ENCODE measurements at places on chromosomes 4 and X. TPM values are rescaled to one million over a fixed set of nuclear protein-coding genes. Genes with fewer than 3 reads are reported as not detected.

DNA sequence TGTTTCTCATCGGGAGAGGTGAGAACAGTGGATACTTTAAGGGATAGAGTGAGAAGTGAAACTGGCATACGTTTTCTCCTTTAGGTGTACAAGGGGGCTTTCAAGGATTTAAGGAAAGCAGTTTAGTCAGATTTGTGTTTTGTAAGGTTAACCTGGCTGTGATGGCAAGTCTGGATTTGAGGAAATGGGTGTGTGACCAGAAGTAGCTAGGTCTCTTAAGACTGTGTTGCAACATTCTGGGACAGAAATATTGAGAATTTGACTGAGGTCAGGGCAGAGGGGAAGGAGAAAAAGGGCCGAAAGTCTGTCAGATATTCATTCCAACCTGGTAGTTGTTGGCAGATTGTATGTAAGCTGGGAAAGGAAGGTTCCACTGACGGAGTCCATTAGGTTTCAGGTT is 10.4 kb upstream of the GABRE start:
- H3K27me3 ChIP-seq: no peaks in the 10 kb centered on the region
- no peak overlapping the region for H3K4me3 ChIP-seq
- peaks cover 2% of the 10 kb centered on the region for H3K4me1 ChIP-seq
- H3K36me3 ChIP-seq: no peaks in the 10 kb centered on the region
- H3K27ac ChIP-seq: no peak overlapping the region

GRCh38 chr4:165248102-165248501 is 40.7 kb downstream of the KLHL2 start:
- no peak for DNase-seq
- H3K27ac ChIP-seq: no peak overlapping the region
- H3K27me3 ChIP-seq: no peaks in the 10 kb centered on the region
- H3K4me1 ChIP-seq: no peaks in the 10 kb centered on the region
- H3K36me3 ChIP-seq: no peaks in the 10 kb centered on the region

GRCh38 chr4:97140545-97140944 is 1002.7 kb downstream of the STPG2 start:
- no peaks in the 10 kb centered on the region for H3K36me3 ChIP-seq
- no peaks in the 10 kb centered on the region for H3K4me1 ChIP-seq
- H3K27ac ChIP-seq: no peak overlapping the region
- DNase-seq: no peak

- no peak for DNase-seq
- H3K27ac ChIP-seq: peak overlapping the region; percentile 41
- no peak overlapping the region for H3K4me3 ChIP-seq
- H3K27me3 ChIP-seq: no peaks in the 10 kb centered on the region
- peaks cover 3% of the 10 kb centered on the region for H3K36me3 ChIP-seq
Observed at GRCh38 chr4:57136281-57136680, 26.1 kb upstream of the IGFBP7 start.

- peaks cover 16% of the 10 kb centered on the region for H3K36me3 ChIP-seq
- H3K4me1 ChIP-seq: peaks cover 7% of the 10 kb centered on the region
- no peak overlapping the region for H3K4me3 ChIP-seq
- H3K27ac ChIP-seq: no peak overlapping the region
Observed at GRCh38 chr4:98352940-98353339, 91.8 kb downstream of the RAP1GDS1 start.

GRCh38 chr4:69640289-69640688 is 847 bp upstream of the UGT2A2 start:
- no peak for DNase-seq
- no peak overlapping the region for H3K4me3 ChIP-seq
- peaks cover 52% of the 10 kb centered on the region for H3K27me3 ChIP-seq
- no peaks in the 10 kb centered on the region for H3K36me3 ChIP-seq
- no peaks in the 10 kb centered on the region for H3K4me1 ChIP-seq

GRCh38 chrX:17812763-17813162 is 48.3 kb downstream of the RAI2 start:
- no peak overlapping the region for H3K4me3 ChIP-seq
- H3K36me3 ChIP-seq: no peaks in the 10 kb centered on the region
- DNase-seq: no peak
- peaks cover 6% of the 10 kb centered on the region for H3K4me1 ChIP-seq

- H3K27ac ChIP-seq: no peak overlapping the region
- no peak overlapping the region for H3K4me3 ChIP-seq
- no peaks in the 10 kb centered on the region for H3K27me3 ChIP-seq
- H3K36me3 ChIP-seq: peaks cover 5% of the 10 kb centered on the region
- H3K4me1 ChIP-seq: peaks cover 5% of the 10 kb centered on the region
Observed at GRCh38 chrX:18951032-18951431, 32.9 kb downstream of the PHKA2 start.

- no peak overlapping the region for H3K4me3 ChIP-seq
- no peaks in the 10 kb centered on the region for H3K27me3 ChIP-seq
- peaks cover 28% of the 10 kb centered on the region for H3K4me1 ChIP-seq
- H3K27ac ChIP-seq: no peak overlapping the region
- H3K36me3 ChIP-seq: no peaks in the 10 kb centered on the region
Observed at GRCh38 chr4:31461421-31461820, 741.3 kb downstream of the PCDH7 start.

DNA sequence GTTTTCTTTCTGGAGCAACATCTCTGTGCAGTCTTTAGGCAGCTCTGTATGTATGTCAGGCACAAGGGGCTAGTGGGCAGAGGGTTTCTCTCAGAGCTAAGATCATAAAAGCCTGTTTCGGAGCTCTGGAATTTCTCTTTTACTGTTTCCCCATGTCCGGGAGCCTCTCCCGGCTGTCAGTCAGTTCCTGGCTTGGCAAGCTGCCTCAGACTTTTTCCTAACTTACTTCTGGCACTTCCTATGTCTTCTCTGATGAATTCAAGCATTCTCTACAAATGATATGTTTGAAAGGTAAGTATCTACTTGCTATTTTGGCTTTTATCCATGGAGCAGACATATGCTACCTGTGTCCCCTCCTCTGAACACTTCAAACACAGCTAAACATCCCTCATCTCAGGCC is 129.3 kb upstream of the PGRMC2 start:
- no peaks in the 10 kb centered on the region for H3K27me3 ChIP-seq
- peaks cover 6% of the 10 kb centered on the region for H3K4me1 ChIP-seq
- no peak overlapping the region for H3K27ac ChIP-seq
- H3K4me3 ChIP-seq: no peak overlapping the region
- no peak for DNase-seq

- DNase-seq: no peak
- H3K4me1 ChIP-seq: peaks cover 5% of the 10 kb centered on the region
- H3K27ac ChIP-seq: no peak overlapping the region
- no peaks in the 10 kb centered on the region for H3K36me3 ChIP-seq
- no peak overlapping the region for H3K4me3 ChIP-seq
- H3K27me3 ChIP-seq: peaks cover 30% of the 10 kb centered on the region
Observed at GRCh38 chr4:121877041-121877773, 6.9 kb upstream of the BBS7 start.

DNA sequence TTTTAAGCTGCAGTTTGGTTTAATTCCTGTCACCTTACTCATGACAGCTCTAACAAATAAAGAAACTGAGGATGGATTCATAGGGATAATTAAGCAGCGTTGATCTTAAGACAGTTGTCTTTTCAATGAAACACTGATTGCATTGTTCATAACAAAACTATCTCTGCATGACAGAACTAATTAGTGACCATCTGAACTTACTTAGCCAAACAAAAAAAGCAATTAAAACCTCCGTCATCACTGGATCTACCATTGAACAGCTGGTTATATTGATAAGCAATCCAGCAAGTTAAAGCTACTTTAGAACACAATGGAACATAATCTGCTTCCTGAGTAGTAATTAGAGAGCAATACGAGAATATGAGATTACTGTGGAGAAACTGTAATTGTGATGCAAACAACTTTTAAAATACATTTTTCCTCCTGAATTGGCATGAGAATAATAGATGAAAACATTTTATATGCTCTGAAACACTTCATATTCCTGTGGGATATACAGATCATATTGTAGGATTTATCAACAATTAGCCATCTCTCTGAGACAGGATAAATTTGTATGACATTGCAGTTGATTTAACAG is 2576.8 kb downstream of the PCDH7 start:
- H3K27me3 ChIP-seq: no peaks in the 10 kb centered on the region
- no peak overlapping the region for H3K27ac ChIP-seq

- no peak overlapping the region for H3K27ac ChIP-seq
- H3K36me3 ChIP-seq: no peaks in the 10 kb centered on the region
- no peak for DNase-seq
- H3K27me3 ChIP-seq: no peaks in the 10 kb centered on the region
- no peak overlapping the region for H3K4me3 ChIP-seq
Observed at GRCh38 chr4:40331101-40331745, 3.9 kb upstream of the CHRNA9 start.

- DNase-seq: no peak
- H3K4me1 ChIP-seq: no peaks in the 10 kb centered on the region
- no peaks in the 10 kb centered on the region for H3K27me3 ChIP-seq
- no peak overlapping the region for H3K4me3 ChIP-seq
Observed at GRCh38 chrX:5155301-5155700, 1073.4 kb downstream of the NLGN4X start.

GRCh38 chr4:84484236-84484635 is 14.9 kb downstream of the NKX6-1 start:
- H3K27ac ChIP-seq: no peak overlapping the region
- no peaks in the 10 kb centered on the region for H3K36me3 ChIP-seq
- H3K4me3 ChIP-seq: no peak overlapping the region

Gene UGT2A2
- not detected for total RNA-seq

Gene EVC
- 40.9 TPM for total RNA-seq

Gene MAB21L2
- total RNA-seq: 72.1 TPM

Gene TMPRSS11E
- total RNA-seq: not detected

Gene CT83
- not detected for total RNA-seq

Gene FAAH2
- total RNA-seq: 0.30 TPM

Gene TBX22
- not detected for total RNA-seq

Gene HHIP
- 0.97 TPM for total RNA-seq

Data from osteocyte (in vitro differentiated cells).